Hepatocyte (in vitro differentiated cells): ENCODE measurements at places on chromosomes 6 and 20.

DNA sequence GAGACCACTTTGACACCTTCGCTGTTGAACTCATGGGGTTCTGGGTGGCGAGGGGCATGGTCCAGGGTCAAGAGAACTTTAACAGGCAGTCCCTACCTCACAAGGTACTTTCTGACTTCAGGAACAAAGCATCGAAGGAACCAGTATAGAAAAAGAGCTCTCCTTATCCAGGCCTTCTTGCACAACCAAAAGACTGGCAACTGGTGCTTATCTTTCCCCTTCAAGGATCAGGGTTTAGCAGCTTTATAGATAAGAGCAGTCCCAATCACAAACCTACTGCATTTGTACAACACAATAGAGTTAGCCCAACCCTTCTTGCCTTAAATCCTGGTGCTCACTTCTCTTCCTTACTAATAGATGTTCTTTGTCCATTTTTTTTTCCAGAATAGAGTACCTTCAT is 116.3 kb downstream of the SNX5 start:
- DNase-seq = peak; percentile 49

DNA sequence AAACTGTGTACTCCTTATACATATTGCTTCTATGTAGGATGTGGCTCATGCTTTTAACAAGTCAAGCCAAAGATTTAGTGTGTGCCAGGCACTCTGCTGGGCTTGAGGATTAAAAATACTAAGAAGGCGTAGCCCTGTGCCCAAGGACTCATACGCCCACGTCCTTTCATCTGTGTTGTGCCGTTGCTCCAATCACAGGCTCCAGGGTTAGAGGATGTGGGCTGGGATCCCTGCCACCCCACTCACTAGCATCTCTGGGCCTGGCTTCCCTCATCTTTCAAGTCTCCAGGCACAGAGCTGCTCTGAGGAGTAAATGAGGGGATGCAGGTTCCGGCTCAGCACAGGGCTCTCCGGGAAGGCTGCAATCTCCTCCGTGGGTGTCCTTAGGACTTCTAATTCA is 214.2 kb downstream of the SYNDIG1 start:
- no peak for DNase-seq

DNA sequence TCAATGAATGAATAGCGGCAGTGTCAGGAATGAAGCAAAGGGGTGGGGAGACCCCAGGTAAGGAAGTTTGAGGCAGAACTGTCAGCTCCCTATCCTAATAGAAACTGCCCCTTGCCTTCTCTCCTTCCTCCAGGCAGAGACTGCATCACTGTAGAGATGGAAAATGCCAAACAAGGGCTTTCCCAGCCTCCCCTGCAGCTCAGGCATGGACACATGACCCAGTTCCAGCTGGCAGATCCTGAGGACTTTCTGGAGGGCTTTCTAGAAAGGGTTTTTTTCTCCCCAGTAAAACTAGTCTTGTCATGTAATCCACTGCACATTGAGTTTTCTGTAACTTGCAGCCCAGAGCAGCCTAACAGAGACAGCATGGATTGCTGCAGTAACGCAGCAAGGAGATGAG is 17.9 kb upstream of the PNPLA1 start:
- DNase-seq = no peak

- DNase-seq = no peak
Observed at GRCh38 chr20:62479656-62480055, 3.9 kb upstream of the GATA5 start.

DNA sequence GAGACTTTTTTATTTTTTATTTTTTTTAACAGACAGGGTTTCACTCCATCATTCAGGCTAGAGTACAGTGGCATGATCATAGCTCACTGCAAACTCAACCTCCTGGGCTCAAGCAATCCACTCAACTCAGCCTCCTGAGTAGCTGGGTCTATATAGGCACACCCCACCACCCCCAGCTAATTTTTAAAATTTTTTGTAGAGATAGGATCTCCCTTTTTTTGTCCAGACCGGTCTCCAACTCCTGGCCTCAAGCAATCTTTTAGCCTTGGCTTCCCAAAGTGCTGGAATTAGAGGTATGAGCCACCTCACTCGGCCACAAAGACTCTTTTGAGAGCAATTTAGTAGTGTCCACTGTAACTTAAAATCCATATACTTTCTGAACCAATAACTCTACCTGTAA is 103.3 kb upstream of the DST start:
- no peak for DNase-seq

GRCh38 chr6:138115877-138116660 is 8.8 kb upstream of the PERP start:
- DNase-seq = peak; percentile 85

DNA sequence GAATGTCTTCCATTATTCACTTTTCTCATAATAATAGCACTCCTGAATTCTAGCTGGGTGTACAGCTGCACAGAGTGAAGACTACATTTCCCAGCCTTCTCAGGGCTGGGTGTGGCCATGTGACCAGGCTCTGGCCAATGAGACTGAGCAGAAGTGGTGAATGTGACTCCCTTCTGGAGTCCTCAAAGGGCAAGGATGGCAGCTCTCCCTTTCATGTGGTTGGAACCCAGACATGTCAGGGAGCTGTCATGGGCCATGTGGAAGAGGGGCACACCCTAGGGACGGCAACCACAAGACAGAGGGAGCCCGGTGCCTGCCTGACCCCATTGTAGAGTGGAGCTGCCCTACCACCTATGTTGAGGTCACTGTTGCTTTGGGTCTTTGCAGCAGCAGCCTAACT is 312.8 kb upstream of the SULF2 start:
- DNase-seq = no peak

DNA sequence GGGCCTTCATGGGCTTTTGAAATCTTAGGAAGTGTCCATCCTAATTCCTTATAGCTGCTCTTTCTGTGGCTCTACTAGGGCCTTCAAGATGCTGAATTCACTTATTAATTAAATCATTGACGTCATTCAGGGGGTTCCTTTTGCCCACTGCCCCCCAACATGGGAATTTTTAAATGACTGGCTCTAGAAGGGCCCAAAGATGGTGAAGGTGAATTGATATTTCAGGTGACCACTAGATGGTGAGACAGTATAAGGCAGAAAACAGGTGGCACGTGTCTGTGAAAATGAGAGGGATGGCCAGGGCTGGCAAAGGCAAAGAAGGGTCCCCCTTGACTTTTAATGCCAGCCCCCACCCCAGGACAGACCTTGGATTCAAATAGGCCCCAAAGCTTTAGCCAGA is 11.8 kb downstream of the GNAS start:
- no peak for DNase-seq

DNA sequence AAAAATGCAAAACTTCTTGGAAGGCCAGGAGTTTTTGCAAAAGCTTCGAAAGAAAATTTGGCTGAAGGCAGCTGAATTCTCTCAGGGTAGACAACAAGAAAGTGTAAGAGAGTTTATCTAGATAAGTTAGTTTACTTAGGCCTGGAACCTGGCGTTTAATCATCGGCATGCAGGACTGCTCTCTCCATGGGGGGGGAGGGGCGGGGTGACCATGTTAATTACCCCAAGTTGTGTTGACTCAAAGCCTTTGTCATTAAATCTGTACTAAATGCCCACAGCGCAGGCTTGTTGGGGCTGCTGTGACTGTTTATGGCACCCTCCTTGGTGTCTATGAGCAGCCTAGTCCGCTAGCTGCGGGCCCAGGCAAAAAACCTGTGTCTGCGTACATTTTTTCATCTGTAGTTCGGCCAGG is 20.1 kb upstream of the ZNF451 start:
- no peak for DNase-seq

GRCh38 chr6:25465941-25466340 is 186.1 kb upstream of the SCGN start:
- DNase-seq = no peak

- DNase-seq = no peak
Observed at GRCh38 chr20:51204794-51205193, 181.9 kb upstream of the KCNG1 start.

DNA sequence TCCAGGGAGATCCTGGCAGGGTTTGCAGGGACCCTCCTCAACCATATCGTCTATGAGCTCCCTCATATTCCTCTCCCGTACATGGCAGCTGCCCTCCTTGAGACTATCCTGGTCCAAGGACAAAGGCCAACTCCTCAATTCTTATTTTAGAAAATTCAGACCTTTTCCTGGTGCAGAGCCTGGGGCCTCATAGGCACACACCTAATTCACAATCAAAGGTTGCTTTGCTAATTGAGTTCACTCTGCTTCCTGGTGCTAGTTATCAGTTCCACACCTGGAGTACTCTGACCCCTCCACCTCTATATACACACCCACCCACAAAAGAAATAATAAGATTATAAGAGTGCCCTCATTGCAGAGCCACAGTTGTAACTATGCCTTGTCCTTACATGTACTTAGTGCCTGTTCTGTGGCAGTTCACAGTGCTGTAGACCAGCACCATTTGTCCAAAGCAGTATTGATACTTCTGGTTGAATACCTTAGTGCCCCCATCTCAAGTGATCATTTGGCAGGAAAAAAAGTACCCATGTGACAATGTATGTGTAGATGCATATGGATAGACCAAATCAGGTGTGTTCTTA is 38.7 kb downstream of the GSS start:
- no peak for DNase-seq

DNA sequence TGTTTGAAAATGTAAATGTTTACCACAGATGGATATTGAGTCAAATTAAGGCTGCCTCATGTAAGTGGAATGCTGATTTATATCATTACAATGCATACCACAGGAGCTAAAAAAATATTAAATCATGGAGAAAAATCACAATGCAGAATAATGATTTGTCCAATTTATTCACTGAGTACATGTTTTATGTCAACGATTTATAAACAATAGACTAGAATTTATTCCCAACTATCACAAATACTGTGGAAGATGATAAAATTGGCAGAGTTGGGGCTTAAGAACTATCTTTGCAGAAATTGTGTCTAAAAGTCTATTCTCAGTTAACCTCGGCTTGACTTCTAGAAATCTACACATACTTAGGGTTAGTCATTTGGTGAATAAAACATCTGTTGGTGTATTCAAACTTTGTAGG is 472.1 kb upstream of the MARCKS start:
- no peak for DNase-seq

DNA sequence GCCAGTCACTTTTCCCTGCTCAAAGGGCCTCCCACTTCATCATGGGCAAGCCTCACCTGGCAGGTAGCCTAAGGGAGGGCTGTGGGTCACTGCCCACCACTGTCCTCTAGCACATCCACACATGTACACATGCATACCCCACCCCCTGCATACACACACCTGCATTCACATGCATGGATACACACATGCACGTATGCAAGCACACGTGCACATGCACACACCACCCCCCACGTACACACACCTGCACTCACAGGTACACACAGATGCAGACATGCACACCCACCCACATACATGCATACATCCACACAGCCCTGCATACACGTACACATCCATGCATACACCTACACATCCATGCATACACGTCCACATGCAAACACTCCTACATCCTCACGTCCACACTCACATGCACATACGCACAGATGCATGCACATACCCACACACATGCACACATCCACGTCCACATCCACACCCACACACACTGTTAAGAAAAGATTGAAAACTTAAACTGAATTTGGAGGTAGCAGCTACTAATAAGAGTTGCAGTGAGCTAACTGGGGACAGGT is 14.0 kb upstream of the EXOC2 start:
- no peak for DNase-seq

DNA sequence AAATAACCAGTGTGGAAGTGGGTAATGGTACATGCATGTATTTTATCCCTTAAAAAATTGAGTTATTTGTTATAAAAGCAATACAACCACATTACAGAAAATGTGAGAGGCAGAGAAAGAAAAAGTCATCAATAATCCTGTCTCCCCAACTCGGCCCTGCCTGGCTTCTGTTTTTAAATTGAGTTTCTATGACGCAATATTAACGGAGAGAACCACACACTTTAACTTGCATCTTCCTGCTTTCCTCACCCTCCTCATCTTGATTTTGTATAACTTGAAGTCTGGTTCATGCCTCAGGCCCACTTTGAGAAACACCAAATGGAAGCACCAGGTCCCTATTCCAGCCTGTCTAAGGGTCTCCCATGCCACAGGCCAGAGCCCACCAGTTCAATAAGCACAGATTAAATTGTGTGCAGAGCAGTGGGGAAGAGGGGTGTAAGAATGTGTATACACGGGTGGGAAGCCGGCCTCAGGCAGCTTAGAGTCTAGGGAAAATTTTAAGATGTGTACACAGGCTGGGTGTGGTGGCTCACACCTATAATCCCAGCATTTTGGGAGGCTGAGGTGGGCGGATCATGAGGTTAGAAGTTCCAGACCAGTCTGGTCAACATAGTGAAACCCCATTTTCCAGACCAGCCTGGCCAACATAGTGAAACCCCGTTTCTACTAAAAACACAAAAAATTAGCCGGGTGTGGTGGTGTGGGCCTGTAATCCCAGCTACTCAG is 15.9 kb downstream of the KCNK5 start:
- DNase-seq = no peak

DNA sequence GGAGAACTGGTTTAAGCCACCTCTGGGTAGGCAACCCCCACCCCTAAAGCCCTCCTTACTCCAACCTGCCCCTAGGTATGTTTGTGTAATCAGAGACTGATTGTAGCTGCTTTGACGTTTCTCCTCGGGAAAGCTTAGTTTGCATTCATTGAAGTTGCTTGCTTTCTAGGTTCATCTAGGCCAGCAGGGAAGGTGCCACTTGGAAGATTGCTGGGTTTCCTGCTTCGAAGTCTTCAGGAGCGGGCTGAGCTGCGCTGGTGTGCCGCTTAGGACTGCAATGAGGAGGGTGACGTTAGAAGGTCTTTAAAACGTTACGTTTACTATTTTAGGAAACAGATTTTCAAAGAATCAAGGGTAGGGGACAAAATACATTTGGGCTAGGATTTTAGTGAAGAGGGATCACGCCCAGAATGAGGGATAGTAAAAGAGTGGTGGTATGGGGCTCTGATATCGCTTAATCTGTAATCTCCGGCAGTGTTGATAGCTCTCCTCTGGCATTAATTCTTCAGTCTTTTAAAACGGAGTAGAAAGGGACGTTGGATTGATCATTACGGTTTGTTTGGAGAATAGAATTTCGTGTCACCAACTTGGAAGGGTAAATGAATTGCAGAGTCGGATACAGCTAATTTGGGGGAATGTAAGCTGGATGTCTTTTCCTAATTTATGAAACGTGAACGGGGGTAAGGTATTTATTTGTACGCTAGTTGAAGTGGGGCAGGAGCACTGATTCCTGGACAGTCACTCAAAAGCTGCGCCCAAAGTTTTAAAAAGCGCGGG is 92.6 kb upstream of the PRDM1 start:
- peak; percentile 32 for DNase-seq

GRCh38 chr6:16799279-16800193 is 38.3 kb upstream of the ATXN1 start:
- no peak for DNase-seq

GRCh38 chr20:16926626-16927430 is 178.7 kb downstream of the OTOR start:
- peak; percentile 58 for DNase-seq

- no peak for DNase-seq
Observed at GRCh38 chr20:18705910-18706309, 107.7 kb upstream of the SCP2D1 start.
